ENCODE measurements at places on chromosomes 3 and 15.

GRCh38 chr3:148075771-148076716 is 621.7 kb upstream of the AGTR1 start:
- DNase-seq, result no peak

GRCh38 chr3:79810092-79810491 is 42.3 kb upstream of the ROBO1 start:
- no peak for DNase-seq

DNA sequence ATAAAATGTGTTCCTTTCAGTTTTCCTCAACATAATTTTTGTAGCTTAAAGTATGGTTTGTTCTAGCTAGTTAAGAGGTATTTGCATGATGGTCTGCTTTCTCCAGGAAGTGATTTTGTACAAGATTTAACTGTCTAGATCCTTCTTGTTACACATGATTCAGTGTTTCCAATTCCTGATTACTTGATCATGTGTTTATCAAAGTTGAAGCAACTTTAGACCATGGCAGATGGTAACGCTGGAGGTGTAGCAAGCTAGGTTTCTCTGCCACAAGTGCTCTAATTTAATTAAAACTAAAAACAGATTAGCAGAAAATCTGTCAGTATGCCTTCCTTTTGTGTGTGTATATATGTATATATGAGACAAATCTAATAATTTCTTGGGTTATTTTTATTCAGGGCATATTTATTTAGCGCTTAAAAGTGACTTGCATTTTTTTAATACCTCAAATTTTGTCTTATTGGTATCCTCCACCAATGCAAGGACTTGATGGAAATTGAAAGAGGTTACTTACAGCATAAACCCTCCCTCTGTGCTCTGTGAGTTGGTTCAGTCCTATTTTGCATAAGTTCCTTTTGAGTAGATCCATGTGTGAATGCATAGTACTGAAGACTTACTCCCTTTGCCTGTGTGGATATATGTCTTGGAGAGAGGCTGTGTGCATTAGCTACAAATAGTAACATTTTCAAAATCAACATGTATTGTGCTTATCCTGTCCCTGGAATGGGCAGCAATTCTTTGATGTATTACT is 157.3 kb upstream of the CGNL1 start:
- DNase-seq, result no peak

DNA sequence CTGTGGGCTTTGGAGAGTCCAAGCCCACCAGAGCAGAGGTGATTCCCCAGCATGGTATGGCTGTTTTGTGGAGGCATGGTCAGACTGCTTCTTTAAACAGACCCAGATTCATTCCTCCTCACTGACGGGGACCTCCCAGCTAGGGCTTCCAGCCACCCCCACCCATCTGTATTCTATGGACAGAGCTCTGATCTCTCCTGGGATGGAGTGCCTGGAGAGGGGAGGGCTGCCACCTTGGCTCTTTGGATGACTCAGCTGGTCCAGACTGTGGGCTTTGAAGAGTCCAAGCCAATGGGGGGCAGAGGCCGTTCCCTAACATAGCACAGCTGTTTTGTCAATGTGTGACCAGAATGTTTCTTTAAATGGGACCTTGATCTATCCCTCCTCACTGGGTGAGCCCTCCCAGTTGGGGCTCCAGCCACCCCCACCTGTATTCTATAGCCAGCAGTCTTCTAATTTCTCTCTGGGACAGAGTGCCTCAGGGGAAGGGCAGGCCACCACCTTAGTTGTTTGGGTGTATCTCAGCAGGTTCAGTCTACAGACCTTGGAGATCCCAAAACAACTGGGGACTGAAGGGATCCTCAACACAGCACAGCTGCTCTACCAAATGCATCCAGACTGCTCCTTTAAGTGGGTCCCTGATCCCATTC is 122.0 kb upstream of the OSTN start:
- DNase-seq, result no peak

DNA sequence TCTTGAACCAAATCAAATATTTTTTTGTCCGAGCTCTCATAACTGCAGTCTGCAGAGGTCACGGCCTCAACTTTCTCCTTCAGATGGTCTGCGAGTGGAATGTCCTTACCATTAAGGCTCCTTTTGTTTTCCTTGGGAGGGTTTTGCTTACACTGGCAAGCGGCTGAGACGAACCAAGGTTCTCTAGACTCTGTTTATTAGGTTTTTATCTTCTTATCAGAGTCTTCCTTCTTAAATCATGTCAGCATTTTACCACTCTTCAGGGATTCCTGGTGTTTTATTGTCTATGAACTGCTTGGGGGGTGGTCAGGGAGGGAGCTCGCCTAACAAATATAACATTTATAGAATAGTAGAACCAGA is 773.7 kb upstream of the NR2F2 start:
- DNase-seq, result no peak

GRCh38 chr15:60381148-60381788 is 16.5 kb downstream of the ANXA2 start:
- no peak for DNase-seq

GRCh38 chr3:164608554-164609276 is 469.6 kb downstream of the SI start:
- DNase-seq, result no peak

DNA sequence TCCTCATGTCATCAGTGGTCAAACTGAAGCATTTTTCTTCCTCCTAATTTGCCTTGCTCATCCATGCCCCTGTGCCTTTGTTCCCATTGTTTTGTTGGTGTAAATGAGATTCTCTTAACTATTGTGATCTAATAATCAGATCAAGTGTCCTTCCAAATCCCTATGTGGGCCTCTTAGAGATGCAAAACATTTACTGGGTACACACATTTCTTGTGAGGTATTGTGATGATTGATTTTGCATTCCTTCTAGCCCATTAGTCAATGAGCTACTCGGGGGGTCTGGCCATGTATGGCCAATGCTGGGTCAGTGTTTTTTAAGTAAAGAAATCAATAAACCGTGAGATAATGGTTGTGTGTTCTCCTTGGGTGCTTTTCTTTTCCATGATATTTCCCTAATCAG is 580.4 kb downstream of the VGLL3 start:
- no peak for DNase-seq

DNA sequence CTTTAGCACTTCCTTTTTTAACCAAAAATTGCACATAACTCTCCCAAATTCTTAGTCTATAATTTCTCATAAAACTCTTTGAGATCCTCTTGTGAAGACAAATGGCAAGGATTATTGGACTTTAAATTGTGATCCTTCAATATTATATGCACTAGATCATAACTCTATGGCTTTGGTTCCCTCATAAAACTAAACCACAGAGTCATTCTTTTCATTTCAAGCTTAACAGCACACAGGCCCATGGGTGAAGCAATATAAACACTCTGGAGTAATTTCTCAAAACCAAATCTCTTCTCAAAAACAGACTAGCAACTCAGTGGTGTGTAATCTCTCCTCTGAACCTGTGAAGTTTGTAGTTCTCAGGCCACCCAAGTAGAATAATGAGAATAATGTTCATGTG is 171.0 kb upstream of the NECTIN3 start:
- no peak for DNase-seq

DNA sequence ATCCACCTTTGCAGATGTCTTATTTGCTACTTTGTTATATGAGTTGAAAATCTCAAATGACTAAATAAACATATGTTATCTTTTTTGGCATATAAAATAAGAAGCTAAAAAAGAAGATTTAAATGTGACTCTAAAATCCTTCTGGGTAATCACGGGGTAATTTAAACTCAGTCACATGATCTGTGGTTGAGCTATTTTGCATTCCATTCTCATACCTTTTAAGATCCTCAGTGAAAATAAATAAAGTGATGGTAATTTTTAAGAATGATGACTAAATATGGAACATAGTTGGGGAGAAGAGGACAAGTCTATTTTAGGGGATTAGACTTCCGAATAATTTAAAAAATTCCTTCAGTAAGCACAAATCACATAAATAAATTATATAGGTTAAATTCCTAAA is 1076.8 kb downstream of the TUSC7 start:
- DNase-seq, result no peak

DNA sequence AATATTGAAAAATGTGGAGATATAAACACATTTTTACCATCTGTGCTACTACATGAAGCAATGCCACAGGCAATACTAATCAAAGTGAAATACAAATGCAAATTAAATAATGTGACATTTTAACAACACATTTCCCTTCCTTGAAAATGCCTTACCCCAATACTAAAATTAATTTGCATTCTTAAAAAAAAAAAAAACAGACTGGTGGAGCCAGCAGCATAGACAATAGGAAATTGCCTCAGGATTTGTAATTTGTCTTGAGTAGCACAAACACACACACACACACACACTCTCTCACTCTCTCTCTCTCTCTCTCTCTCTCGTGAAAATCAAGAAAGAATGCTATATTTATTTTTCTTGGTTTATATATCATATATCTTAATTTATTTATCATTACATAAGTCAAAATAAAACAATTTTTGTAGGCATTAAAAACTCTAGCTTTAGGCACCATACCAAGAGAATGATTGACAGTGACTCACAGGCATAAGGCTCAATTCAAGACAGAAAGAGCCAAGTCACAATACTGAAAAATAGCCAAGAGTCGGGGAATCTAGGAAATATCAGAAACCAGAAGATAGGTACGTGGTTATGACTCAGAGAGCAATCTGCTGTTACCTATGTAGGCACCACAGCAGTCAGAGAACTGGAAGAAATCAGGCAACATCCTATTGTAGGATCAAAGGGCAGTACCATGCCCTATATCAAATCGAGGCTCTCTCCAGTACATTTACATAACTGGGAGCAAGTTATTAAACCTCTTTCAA is 23.0 kb downstream of the SUCNR1 start:
- no peak for DNase-seq

GRCh38 chr3:187750513-187751123 is 5.3 kb upstream of the BCL6 start:
- DNase-seq, result no peak

- no peak for DNase-seq
These were observed 324.9 kb upstream of the COL8A1 start for GRCh38 chr3:99313485-99313884.

- no peak for DNase-seq
These were observed 9.7 kb upstream of the CALML4 start for GRCh38 chr15:68214838-68215254.

- no peak for DNase-seq
These were observed 732.8 kb upstream of the GOLIM4 start for GRCh38 chr3:168828536-168828935.

DNA sequence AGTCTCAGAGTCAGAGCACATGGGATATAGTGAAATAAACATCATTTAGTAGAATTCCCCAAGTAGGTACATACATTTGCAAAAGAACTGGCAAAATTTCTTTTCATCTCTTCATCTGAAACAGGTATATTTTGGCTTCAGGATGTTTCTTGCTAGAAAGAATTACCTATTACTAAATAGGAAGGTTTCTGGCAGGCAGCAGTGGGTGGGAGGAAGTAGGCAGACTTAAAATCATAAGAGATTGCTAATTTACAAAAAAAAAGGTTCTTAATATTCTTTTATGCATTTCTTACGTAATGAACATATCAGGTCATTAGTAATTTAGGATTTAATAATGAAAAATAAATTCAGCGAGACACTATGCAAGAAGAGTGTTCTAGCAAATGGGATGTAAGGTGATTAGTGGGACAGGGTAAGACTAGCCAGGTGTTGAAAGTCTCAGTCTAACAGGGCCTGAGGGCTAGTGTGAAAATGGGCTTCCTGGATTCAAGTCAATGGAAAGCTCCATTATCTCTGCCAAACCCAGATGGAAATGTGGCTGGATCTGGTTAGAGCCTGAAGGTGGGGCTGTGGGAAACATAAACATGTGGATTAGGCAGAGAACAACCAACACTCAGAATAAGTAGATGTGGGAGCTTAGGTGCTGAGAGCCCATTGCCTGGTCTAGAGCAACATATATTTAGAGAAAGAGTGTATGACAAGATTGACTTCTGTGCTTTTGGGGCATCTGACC is 127.4 kb upstream of the FEZF2 start:
- no peak for DNase-seq

GRCh38 chr3:142225885-142226215 is 465 bp upstream of the GK5 start:
- DNase-seq, result no peak

- DNase-seq, result no peak
These were observed 47.8 kb downstream of the KBTBD8 start for GRCh38 chr3:67045711-67046465.

DNA sequence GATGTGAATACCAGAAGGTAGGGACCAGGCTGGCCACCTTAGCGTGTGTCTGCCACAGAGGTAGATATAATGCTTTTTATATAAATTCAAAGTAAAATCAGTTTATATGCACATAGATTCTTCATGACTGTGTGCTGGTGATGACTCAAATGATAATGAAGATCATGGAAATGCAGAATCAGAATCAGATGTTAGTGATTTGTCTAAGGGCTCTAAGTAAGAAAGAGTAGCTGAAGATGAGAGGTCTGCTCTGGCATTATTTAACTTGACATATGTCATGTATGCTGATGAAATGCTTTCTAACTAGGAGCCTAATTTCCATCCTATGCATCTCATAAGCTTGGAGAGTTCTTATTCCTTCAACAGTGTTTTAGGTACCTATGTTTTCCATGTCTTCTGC is 50.3 kb upstream of the DPH6 start:
- no peak for DNase-seq

DNA sequence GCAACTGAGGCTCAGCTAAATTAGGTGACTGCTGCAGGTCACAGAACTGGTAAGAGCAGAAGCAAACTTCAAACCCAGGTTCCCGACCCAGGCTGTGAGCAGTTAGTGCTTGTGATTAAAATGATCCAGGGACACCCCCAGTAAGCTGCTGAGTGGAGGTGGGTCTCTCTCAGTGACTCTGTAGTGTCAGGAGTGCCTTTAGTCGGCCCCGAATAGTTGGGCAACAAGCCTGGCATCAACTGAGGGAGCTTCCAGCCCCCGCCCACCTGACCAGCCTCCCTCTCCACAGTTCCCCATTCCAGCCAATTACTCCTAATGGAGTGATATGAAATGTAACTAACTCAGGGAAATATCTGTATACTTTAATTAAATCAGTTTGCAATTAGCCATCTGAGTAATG is 168.0 kb upstream of the SMAD3 start:
- DNase-seq, result no peak

DNA sequence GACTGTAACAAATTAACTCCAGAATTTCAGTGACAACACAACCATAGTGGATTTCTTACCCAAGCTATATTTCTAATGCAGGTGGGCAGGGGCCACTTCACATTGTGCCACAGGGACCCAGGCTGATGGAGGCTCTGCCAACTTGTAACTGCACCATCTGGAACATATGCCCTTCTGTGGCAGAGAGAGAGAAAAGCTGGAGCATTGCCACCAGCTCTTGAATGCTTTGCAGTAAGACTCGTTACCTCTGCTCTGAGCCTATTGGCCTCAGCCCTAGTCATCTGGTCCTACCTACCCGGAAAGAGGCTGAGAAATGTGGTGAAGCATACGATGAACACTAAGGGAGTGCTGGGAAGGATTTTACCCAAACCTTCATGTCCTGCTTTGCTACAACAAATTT is 587.1 kb downstream of the ZNF385D start:
- DNase-seq, result no peak
